Fibroblast of the conjunctiva (primary cell): ENCODE measurements at places on chromosomes 7 and 10.

- DNase-seq: no peak
Observed at GRCh38 chr10:83680470-83680891, 458.8 kb upstream of the GHITM start.

GRCh38 chr7:2253021-2253420, 11.0 kb downstream of the NUDT1 start:
- no peak for DNase-seq

- DNase-seq: no peak
Observed at GRCh38 chr7:101864039-101864438, 46.6 kb downstream of the CUX1 start.

GRCh38 chr10:86904600-86904999, 52.8 kb downstream of the MMRN2 start:
- no peak for DNase-seq

DNA sequence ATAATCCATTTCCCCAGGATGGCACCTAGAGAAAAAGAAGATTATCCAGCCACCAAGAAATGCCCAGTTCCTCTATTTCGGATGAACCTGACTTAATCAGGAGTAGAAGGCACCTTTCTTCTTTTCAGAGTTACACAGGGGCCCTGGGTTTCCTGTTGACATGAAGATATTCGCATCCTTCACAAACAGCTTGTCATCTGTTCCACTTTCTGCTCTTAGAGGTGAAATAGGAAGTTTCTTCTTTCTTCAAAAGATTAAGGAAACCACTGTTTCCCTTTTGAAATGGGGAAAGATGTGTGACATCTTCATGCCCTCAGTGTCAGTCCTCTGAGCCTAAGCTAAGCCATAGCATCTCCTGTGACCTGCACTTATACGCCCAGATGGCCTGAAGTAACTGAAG, 39.1 kb upstream of the RAB18 start:
- no peak for DNase-seq

GRCh38 chr7:2192831-2193534, 39.8 kb downstream of the MAD1L1 start:
- no peak for DNase-seq

DNA sequence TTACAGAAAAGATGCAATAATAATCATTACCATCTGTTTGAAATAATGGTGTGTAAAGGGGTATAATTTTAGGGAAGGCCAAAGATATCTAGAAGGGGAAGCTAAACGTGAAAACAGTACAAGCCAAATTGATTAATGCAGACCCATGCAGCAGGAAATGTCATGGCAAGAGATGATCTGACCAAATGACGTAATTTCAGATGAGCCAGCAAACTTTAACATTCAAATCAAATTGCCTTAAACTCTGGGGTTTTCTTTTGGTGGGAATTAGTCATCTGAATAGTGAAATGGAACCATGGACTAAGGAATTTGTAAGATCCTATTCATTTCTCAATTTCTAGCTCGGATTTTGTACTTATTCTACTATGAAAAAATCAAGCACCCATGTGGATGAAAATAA, 21.4 kb upstream of the SCIN start:
- DNase-seq: no peak

DNA sequence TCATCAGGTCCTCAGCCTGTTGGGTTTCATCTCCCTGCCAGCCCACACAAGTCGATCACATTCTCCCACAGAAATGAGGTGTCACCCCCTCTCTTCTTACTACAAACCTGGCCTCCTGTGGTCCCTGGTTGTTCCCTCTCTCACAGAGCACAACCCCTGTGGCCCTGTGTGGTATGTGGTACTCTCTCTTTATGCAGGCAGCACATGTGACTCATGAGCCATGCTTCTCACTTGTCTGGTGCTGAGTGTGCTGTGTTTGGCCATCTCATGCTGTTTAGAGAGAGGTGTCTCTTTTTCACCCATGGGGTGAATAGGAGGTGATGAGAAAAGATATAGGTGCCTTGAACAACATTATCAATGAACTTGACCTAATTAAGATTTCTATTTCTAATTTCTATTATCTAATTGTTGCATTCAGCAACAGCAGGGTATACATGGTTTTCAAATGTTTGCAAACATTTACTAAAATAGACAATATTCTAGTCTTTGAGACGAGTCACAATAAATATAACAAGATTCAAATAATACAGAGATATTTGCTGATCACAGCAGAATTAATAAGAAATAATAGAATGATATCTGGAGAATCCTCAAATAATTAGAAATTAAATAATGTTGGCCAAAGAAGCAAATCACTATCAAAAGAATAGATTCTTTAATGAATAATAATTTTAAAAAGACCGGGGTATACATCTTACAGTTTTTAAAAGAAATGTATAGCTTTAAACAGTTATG, 633.8 kb upstream of the IGFBP3 start:
- DNase-seq: no peak

DNA sequence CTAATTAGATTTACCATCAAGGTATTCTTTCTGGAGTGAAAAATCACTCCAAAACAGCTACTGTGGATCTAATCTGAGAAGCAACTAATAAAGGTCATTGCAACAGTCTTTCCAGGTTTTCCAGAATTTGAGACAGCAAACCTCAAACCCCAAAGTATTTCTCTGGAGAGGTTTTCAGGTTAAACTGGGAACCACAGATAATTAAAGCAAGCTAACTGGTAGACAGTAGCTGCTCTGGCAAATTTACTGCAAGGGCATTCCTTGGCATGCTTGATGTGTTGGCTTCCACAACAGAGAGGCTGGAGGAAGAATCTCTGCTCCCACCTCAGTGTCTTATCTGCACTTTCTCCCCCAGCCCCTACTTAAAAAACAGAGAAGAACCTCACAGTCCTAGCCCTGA, 140.0 kb upstream of the NRBF2 start:
- DNase-seq: no peak

DNA sequence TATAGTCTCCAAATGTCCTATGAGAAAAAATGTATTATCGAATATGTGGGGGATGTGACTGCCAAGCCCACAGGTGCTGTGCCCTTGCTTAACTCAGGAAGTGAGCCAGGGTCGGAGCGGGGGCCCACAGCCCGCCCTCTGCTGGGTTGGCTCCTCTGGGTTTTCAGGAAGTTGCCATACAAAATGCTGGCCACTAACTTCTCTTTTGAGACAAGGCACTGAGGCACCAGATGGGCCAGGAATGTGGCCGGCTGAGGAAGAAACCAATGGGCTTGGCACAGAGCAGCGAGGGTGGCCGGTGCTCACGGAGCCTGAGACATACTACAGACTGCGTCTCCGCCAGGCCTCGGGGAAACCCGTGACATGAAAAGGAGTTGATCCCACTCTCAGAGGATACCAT, 58.9 kb downstream of the FAM53B start:
- no peak for DNase-seq

DNA sequence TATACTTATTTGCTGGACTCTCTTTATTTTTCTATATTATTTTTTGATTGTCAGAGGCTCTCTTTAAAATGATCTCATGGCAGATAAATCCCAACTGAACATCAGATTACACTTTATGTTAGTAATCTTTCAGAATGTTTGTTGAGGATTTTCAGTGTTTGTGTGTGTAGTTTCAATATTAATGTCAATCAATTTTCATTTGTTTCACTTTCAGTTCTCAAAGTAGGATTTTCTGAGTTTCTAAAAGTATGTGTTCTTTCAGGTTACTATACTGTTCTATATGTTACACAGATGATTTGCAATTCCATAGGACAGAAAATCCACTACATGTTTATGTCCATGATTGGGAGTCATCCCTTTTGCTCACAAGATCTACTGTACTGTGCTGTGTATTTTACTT, 311.9 kb upstream of the POT1 start:
- no peak for DNase-seq

GRCh38 chr10:35135861-35136260, 9.2 kb downstream of the CREM start:
- no peak for DNase-seq

- DNase-seq: no peak
Observed at GRCh38 chr7:1078519-1078918, 9.4 kb upstream of the GPER1 start.

DNA sequence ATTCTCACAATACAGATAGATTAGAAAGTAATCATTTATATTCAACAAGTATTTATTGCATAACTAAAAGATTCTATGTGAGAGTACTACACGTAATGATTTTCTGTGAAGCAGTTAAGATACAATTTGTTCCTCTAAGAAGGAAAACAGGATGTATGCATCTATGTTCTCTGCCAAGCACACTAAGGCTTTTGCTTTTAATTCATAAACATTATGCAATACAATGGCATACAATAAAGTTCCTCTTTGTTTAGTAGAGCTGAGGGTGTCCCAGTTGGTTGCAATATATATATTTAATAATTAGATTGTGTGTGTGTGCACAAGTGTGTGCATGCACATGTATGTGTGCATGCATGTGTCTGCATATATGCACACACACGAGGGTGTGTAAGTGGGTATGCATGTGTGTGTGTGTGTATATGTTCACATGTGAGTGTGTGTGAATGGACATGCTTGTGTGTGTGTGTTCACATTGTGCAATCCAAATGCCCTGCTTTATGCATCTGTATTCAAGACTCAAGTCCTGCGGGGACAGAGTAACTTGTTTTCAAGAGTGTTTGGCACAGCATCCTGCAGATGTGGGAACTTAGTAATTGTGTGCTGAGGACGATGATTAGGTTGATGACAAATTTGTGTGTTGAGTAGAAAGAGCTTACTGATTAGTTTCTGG, 481.5 kb upstream of the KLF6 start:
- DNase-seq: no peak

DNA sequence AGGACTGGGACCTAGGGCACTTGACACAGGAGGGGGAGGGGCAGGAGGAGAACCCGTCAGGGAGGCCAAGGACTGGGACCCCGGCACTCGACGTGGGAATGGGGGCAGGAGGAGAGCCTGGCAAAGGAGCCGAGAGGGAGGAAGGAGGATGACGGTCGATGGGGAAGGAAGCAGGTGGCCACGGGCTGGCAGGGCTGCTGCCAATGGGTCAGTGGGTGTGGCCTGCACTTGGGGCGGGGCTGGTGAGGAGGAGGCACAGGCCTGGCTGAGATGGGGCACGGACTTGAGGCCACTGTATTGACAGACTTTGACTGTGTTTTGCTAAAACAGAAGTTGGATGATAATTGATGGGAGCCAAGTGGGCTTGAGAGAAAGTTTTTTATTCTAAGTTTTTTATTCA, 68.9 kb downstream of the RBM33 start:
- no peak for DNase-seq

GRCh38 chr7:99791021-99791420, 7.0 kb upstream of the CYP3A4 start:
- DNase-seq: no peak

DNA sequence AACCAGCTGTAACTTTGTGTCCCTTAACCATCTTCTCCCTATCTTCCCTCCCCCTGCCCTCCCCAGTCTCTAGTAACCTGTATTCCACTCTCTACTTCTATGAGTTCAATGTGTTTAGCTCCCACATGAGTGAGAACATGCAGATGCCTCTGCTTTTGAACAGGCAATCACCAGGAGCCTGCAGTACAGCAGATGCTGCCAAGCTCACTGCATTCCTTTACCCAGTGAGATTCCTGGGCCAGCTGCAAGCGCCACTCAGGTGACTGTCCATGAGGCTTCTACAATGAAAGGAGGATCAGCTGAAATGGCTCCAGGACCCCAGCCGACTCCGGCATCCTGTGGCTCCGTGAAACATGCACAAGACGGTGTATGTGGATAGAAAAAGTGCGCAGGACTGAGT, 15.7 kb downstream of the GRID1 start:
- DNase-seq: no peak

DNA sequence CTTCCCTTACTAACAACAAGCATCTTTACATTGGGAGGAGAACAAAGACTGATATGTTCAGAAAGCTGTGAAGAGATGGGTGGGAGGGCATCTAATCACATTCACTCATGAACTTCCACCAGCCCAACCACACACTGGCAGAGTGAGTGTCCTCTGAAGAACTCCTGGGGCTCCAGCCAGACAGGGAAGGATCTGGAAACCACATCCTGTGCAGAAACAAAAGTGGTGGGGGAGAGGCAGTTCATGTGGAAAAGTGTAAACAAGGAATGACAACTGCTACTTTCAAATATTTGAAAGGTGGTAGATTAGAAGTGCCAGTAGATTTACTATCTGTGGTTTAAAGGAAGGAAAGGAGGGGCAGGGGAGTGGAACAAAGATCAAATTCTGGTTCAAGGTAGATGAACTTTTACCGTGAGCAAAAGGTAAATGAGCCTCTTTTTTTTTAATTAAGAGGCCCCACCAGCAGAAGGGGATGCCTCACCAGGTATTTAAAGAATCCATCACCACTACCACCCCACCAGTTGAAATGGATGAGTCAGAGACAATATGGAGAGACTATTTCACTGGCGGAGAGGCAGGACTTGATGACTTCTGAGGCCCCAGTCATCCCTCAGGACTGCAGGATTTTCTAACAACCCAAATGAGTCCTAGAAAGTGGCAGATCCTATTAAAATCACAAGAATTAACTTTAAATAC, 34.5 kb downstream of the GOT1 start:
- DNase-seq: no peak

GRCh38 chr7:17411922-17412321, 113.5 kb downstream of the AHR start:
- no peak for DNase-seq

- DNase-seq: no peak
Observed at GRCh38 chr10:51658000-51658399, 41.4 kb downstream of the CSTF2T start.

- DNase-seq: no peak
Observed at GRCh38 chr7:139397192-139397591, 37.5 kb downstream of the LUC7L2 start.

DNA sequence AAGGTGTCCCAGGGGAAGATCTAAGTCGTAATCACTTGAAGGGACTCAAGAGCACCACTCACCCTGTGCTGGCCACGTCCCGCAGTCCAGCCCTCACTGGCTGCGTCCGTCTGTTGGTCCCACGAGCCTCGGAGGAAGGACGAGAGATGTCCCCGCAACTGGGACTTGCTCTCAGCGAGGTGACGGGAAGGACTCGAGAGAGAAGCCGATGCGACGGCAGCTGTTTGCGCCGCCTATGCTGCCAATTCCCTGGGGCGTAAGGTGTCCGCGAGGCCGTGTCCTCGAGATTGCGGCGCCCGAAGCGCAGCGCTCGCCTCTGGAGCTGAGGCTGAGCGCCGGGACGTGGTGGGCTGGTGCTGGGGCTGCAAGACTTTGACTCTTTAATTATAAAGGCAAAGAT, 100.6 kb upstream of the SEMA3E start:
- DNase-seq: no peak

DNA sequence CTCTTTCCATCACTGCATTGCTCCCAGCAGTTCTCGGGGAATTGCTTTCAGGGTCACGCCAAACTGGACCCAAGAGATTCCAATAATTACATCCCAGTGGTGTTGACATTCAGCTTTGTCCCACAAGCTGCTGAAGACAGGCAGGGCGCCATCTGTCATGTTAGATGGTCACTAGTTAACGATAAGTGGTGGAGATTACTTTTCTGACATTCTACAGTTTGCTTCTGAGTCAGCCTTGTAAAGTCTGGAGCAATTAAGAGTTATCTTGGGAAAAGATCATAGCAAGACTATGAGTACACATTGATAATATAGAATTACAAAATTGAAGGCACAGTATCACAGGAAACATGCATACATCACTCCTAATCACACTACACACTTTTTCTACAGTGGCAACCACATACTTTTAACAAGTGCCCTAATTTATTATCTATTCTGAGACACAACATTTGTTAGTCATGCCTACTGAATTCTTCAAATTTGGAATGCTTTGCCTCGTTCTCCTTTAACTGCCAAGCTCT, 41.9 kb downstream of the SEMA3C start:
- DNase-seq: no peak

- no peak for DNase-seq
Observed at GRCh38 chr7:98681511-98681910, 64.4 kb downstream of the NPTX2 start.

- no peak for DNase-seq
Observed at GRCh38 chr10:126588024-126588423, 82.5 kb downstream of the C10orf90 start.

GRCh38 chr7:64881461-64882287, 21.4 kb upstream of the ZNF273 start:
- no peak for DNase-seq
